ENCODE measurements at places on chromosomes 12 and 14.

GRCh38 chr14:71891185-71891584 is 41.0 kb upstream of the RGS6 start:
- no peak for DNase-seq

GRCh38 chr12:76518699-76519098 is 40.9 kb downstream of the OSBPL8 start:
- no peak for DNase-seq

DNA sequence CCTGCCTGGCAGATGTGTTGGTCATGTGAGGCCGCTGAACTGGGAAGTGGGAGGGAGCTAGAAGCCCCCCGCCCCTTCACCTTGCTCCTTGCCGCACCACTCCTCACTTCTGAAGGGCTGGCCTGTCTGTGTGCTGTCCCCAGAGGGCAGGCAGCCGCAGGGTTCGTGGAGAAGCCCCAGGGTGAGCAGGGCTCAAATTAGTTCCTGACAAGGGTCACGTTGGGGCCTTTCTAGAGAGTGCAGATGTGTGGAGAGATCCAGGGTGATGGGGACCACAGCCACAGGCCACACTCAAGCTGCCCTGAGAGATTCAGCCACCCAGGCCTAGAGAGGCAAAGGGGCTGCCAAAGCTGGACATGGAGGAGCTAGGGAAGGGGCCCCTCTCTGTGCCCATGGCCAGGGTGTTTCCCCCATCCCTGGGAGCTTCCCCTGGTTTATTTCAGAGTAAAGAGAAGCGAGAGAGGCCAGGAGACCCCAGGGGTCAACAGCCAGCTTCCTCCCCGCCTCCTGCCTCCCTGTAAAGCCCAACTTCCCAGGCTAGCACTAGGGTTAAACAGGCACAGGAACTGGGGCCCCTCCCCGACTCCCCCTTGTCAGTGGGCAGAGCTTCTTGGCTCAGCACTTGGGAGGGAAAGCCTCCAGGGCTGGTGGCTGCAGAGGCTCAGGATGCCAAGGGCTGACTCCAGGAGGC is 16.2 kb downstream of the SLC25A29 start:
- no peak for DNase-seq

- DNase-seq, result no peak
Observed at GRCh38 chr12:25276199-25276937, 25.6 kb upstream of the KRAS start.

- no peak for DNase-seq
Observed at GRCh38 chr12:126944684-126945083, 1322.3 kb upstream of the TMEM132C start.

- DNase-seq, result no peak
Observed at GRCh38 chr12:57110104-57111030, 795 bp downstream of the STAT6 start.

DNA sequence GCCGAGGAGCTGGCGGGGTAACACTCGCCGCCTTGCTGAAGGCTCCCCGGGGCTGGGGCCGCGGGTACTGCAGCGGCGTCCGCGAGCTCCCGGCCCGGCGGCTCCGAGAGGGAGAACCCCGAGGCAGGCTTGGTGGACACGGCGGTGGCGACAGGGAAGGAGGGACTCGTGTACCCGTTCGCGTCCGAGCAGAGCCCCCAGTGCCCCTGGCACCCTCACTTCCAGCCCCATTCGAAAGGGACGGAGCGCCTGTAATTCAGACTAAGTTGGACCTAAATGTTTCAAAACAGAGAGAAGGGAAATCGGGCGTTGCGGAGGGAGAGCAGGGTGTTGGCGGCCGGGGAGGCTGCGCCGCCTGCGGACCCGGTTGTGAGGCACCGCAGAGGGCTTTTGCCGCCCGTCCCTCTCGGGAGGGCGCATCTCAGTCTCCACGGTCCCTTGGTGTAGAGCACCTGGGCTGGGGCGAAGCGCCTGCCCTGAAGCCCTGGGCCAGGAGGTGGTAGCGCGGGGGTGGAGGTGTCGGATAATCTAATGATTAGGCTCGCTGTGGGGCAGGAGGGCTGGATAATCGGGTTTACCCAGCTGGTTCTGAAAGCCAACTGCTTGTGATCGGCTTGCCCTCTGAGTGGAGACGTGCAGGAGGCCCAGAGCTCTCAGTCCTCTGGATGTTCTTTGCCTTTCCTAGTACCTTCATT is 771 bp downstream of the DAAM1 start:
- no peak for DNase-seq

DNA sequence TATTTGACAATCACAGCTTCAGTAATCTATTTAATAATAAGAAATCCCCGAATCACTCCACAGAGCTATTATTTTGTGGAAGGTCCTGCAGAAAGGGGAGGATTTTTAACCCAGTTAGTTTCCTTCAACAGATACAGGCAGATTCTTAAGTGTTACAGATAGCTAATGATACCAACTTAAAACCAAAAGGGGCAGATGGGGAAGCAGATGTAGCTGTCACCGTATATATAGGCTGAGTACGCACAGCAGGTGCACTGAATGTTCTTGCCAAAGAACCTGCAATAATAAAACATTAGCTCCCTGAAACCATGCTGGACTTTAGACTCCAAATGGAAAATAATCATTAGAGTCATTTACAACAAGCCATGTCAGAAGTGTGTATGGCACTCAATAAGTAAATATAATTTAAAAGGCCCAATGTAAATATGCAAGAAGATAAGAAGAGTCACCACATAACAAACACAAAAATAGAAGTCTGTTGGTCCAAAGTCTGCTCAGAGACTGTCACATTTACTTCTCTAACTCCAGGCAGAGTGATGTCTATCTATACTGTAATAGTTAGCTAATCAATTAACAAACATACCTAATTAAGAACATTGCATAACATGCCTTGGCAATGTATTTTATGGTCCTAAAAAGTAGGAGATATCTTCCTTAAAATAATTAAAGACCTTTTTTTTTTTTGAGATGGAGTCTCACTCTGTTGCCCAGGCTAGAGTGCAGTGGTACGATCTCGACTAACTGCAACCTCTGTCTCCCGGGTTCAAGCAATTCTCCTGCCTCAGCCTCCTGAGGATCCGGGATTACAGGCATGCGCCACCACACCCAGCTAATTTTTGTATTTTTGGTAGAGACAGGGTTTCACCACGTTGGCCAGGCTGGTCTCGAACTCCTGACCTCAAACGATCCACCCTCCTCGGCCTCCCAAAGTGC is 78.8 kb downstream of the SEC23A start:
- DNase-seq, result no peak

GRCh38 chr12:122951406-122951805 is 14.9 kb downstream of the ABCB9 start:
- DNase-seq, result no peak

DNA sequence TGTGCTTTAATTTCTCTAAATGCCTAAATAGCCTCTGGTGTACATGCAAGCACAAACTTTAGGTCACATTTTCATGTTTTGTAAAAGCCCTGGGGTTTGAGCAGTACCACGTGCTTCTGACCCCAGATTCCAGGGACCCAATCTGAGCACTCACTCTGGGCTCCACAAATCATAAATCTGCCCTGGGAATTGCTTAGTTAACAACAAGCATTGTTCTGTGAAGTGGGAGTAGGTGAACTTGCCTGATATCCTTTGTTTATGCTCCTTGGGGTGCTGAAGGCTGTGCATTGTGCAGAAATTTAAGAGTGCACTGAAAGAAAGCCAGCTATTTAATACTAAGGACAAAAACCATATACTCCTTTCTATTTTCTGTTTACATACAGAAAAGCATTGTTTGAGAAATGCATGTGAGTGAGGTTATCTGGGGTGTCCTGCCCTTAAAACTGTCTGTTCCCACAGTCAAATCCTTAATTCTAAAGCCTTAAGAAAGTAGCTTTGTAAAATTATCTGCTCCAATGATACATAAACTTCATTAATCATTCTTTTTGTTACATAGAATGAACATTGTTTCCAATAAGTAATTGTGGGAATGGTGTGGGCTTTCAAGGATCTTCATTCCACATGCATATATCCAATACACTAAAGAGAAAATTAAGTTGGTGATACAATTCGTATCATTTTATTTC is 258.6 kb upstream of the NPAS3 start:
- no peak for DNase-seq

DNA sequence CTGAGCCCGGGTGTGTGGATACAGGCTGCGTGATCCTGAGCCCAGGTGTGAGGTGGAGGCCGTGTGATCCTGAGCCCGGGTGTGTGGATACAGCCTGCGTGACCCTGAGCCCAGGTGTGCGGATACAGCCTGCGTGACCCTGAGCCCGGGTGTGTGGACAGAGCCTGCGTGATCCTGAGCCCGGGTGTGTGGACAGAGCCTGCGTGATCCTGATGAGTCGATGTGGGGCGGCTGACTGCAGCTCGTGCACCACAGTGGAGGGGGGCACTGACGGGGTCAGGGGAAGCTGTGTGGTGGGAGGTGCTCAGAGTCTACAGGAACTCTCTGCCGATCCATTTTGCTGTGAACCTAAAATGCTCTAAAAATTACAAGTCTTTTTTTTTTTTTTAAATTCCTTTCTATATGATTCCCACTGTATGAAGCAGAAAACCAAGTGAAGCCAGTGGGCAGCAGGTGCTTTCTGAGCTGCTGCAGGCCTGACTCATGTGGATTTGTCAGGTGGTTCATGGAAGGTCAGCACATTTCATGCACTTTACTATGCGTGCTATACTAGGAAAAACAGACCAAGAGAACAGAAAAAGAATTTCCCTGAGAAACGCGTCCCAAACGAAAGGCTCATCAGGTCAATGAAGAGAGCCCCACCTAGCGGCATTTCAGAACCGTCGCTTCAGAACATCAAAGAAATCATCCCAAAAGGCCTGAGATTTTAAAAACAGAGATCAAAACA is 19.3 kb downstream of the BRF1 start:
- no peak for DNase-seq

GRCh38 chr12:102865821-102866615 is 51.0 kb downstream of the PAH start:
- DNase-seq, result no peak

GRCh38 chr12:43112101-43112920 is 439.7 kb downstream of the ADAMTS20 start:
- no peak for DNase-seq

DNA sequence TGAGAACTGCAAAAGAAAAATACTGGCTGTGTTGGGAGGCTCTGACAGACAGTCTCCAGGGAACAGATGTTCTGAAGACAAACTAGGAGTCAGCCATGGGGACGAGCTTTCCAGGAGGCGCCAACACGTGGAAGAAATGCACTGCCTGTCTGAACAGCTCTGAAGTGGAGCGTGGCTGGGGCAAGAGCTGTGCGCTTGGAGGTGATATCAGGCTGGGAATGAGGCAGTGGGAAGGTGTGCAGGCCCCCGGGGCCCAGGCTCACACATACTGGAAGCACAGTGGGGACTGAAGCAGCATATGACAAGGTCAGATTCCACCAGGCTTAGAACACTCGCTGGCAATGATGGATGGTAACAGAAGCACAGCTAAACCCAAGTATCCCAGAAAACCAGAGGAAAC is 17.5 kb downstream of the APPL2 start:
- DNase-seq, result no peak

GRCh38 chr14:57659052-57659451 is 165.4 kb upstream of the CCDC198 start:
- no peak for DNase-seq

DNA sequence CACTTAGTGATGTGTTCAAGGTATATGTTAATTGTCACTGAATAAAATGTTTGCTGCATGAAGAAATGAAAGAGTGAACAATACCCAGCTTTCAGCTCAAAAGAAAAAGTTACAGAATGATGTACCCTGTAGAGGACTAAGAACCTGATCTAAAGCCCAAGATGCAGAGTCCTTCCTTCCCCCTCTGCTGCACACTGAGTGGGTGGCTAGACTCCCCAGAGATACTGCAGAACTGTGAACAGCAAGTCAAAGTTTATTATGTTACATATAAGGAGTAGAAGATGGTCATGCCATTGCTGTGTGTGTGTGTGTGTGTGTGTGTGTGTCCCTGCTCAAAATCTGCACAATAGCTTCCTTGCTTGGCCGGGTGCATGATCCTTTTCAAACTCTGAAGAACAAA is 83.9 kb downstream of the RPAP3 start:
- no peak for DNase-seq

- DNase-seq, result no peak
Observed at GRCh38 chr12:2561367-2561766, 233.4 kb upstream of the FKBP4 start.

DNA sequence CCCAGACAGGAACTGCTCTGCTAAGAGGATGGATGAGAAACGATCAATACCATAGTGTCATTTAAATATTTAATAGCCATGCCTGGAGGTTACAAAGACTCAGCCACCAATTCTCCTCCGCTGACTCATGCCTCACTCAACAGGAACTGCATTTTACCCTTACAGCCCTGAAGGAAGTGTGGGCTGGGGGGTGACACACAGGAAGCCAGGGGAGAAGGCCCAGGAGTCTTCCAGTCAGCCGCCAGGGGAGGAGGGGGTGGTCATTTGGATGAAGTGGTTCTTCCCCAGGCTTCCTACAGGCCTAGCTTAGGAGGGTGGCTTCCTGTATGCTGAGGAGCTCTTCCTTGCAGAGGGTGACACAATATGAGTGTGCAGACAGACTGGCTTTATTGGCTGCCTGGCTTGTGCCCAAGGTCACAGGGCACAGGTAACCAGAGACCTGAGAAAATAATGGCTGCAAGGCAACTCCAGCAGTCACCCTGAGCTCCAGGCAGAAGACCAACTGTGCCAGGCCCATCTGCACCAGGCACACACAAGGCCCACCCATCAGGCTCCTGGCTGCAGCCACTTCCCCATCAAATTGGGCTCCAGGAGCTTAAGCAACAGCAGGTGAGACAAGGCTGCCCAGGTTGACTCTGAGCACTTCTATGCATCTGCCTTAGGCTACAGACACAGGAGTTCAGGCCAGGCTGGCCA is 30.6 kb upstream of the RPLP0 start:
- DNase-seq, result no peak

GRCh38 chr12:123397400-123397799 is 13.5 kb downstream of the KMT5A start:
- DNase-seq, result no peak

DNA sequence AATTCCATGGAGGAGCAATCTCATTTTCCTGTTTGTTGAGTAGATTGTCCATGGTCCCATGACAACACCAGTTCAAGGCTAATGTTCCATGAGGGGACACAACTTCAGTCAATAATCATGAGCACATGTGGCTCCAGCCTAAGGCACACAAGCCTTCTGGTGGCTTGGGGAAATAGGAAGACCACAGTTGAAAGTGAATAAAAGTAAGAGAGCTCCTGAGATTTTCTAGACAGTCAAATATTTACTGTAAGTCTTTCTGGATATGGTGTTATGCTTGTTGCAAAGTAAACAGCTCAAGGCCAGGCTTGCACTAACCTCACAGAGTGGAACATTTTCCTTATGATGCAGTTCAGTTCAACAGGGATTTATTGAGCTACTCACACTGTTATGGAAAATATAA is 206.9 kb upstream of the SLC38A2 start:
- DNase-seq, result no peak

DNA sequence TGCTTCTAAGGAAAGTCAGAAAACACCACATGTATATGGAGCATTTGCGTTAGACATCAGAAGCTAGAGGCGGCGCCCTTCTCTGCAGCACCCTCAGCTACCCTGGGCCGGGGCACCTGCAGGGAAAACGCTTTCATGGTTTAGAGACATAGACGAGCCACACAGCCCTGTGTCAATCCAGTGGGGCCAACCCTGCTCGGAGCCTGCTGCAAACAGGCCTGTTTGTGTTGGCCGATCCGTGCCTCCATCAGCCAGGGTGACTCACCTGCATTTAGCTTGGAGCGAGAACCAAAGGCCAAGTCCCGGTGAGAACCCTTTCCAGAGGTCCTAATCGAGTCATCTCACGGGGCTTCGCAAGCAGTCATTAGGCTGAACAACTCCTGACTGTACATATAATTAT is 19.5 kb upstream of the FZD10 start:
- no peak for DNase-seq

- no peak for DNase-seq
Observed at GRCh38 chr14:51023964-51024363, 70.9 kb downstream of the TRIM9 start.

- DNase-seq, result no peak
Observed at GRCh38 chr12:13241833-13242488, 45.4 kb downstream of the EMP1 start.
